ENCODE measurements at places on chromosomes 11 and 22.
A peak's percentile ranks its signal among the peaks of the same experiment; 100 is the strongest.

- DNase-seq, result no peak
These were observed 20.0 kb downstream of the TPBGL start for GRCh38 chr11:75260396-75261170.

- DNase-seq, result no peak
These were observed 116.4 kb downstream of the TYR start for GRCh38 chr11:89293965-89294679.

- DNase-seq, result no peak
These were observed 56.3 kb upstream of the SLC5A12 start for GRCh38 chr11:26778000-26778757.

- no peak for DNase-seq
These were observed 4.4 kb downstream of the TSG101 start for GRCh38 chr11:18522388-18522787.

- DNase-seq, result peak; percentile 61
These were observed 1.7 kb upstream of the RTN4RL2 start for GRCh38 chr11:57458410-57459163.

DNA sequence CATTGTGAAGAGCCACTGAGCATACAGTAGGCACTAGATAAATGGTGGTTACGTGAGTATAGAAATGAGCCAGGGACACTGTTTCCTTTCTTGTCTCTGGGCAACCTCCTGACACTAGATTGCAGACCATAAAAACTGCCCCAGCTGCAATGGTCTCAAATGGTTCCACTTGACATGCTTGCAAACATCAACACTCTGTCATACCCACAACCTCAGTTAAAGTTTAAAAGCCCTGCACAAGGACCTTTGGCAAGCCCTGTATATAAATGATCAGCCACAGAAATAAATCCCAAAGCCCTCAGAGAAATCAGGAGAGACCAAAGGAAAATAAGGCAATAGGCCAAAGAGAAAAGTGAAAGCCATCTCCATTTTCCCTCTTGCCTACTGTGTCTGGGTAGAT, 20.7 kb downstream of the PLEKHA7 start:
- no peak for DNase-seq

DNA sequence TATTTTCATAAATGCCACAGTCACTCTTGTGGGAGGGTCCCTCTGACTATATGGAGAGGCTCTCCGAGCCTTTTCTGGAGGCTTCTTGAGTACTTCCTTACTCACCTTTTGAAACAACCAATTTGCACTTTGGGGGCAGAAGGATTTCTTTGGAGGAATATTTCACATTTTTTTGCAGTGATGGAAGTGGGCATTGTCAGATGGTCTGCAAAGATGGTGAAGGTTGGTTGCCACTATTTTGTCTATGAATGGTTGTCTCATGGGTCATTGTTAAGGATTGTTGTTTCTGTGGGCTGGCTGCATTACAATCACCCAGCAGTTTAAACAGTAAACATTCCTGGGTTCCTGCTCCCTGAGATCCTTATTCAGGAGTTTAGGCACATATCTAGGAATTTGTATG, 388.2 kb downstream of the TMEM135 start:
- DNase-seq, result no peak

- no peak for DNase-seq
These were observed 23.3 kb downstream of the ETS1 start for GRCh38 chr11:128563942-128564641.

DNA sequence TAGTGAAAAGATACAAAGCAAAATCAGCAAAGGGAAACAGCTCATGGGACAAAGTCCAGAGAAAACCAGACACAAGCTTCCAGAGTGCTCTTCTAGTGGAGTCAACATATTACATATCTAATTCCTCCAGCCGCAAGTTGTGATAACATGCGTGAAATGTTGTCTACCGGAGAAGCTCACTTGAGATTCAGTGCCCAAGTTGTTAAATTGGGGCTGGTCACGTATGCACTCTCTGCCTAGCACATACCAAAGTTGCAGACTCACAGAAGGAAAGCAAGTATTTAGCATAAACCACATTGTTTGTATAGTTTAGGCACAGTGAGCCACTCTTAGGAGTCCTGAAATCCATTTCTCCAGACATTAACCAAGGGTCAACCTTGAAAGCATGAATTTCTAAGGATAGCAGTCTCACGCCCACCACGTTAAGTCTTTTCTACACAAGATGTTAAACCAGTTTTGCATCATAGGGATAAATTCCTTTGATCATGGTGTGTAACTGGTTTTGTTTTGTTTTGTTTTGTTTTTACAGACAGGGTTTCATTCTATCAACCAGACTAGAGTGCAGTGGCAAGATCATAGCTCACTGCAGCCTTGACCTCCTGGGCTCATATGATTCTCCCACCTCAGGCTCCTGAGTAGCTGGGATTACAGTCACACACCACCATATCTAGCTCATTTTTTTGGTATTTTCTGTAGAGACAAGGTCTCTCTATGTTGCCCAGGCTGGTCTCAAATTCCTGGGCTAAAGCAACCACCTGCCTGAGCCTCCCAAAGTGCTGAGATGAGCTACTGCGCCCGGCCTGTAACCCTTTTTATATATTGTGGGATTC, 39.5 kb upstream of the EP300 start:
- DNase-seq, result no peak

DNA sequence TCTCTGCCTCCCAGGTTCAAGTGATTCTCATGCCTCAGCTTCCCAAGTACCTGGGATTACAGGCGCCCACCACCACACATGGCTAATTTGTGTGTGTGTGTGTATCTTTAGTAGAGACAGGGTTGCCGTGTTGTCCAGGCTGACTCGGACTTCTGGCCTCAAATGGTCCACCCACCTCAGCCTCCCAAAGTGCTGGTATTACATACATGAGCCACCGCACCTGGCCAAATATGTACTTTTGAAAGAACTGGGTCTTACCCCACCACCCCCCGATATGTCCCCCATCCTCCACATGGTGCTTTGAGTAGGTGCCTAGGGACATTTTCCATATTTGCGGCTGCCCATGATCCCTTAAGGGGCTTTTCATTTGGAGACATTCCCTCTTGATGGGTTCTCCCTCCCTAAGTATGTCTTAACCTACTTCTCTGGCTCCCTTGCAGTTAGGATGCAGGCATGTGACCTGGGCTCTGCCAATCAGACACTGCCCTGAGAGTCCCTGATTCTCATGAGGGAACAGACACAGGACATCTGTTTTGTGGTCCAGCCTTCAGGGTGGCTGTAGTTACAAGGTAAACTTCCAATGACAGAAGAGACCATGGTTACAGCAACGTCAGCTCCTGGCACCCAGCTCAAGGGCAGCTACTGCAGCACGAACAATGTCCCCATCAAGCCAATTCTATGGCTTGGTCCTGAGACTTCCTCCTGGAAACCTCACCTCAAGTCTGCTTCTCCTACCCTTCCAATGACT, 48.4 kb downstream of the CHST1 start:
- no peak for DNase-seq

DNA sequence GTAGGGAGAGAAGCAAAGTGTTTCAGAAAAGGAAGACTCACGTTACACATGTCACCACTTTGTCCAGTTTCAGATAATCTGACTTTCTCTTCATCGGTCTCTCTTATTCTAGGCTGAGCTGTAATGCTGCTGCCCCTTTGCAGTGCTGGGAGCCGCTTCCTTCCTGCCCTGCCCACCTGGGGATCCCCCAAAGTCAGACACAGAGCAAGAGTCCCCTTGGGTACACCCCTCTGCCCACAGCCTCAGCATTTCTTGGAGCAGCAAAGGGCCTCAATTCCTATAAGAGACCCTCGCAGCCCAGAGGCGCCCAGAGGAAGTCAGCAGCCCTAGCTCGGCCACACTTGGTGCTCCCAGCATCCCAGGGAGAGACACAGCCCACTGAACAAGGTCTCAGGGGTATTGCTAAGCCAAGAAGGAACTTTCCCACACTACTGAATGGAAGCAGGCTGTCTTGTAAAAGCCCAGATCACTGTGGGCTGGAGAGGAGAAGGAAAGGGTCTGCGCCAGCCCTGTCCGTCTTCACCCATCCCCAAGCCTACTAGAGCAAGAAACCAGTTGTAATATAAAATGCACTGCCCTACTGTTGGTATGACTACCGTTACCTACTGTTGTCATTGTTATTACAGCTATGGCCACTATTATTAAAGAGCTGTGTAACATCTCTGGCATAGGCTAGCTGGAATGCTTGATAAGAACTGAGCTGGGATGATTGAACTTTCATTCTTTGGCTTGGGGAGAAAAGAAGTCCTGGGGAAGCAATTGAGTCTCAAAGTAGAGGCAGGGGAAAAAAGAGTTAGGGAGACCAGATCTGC, 31.2 kb upstream of the SMIM35 start:
- DNase-seq, result no peak

DNA sequence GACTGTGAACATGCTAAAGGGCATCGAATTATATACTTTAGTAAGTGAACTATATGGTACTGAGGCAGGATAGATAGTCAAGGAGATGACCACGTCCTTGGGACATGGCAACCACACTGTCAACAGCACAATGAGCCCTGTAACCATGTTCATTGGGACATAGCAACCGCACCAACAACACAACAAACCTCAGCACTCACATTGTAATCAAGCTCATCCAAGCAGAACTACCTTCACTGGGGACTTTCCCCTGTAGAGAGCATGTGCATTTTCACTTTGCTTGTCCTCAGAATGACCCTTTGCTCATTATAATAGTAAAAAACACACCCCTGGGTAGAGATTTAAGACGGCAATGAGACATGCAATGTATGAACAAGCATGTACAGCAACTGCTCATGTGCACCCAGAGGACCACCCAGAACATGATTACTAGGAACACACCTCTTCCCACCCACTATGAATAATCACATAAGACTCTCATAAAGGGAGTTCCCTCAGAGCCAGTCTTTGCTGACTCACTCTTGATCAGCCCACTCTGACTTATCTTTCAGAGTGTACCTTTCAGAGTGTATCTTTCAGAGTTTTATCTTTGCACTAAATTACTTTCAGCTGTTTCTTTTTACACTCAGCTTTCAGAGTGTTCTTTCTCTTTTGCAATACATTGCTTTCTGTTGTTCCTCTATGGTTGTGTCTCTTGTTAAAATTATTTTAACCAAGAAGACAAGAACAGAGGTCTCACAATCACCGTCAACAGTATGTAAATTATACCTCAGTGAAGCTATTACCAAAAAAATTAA, 4.1 kb upstream of the PLAAT2 start:
- peak; percentile 53 for DNase-seq

- no peak for DNase-seq
These were observed 8.0 kb upstream of the CAVIN3 start for GRCh38 chr11:6328321-6328720.

- DNase-seq, result no peak
These were observed 35.0 kb upstream of the EHF start for GRCh38 chr11:34585735-34586487.

DNA sequence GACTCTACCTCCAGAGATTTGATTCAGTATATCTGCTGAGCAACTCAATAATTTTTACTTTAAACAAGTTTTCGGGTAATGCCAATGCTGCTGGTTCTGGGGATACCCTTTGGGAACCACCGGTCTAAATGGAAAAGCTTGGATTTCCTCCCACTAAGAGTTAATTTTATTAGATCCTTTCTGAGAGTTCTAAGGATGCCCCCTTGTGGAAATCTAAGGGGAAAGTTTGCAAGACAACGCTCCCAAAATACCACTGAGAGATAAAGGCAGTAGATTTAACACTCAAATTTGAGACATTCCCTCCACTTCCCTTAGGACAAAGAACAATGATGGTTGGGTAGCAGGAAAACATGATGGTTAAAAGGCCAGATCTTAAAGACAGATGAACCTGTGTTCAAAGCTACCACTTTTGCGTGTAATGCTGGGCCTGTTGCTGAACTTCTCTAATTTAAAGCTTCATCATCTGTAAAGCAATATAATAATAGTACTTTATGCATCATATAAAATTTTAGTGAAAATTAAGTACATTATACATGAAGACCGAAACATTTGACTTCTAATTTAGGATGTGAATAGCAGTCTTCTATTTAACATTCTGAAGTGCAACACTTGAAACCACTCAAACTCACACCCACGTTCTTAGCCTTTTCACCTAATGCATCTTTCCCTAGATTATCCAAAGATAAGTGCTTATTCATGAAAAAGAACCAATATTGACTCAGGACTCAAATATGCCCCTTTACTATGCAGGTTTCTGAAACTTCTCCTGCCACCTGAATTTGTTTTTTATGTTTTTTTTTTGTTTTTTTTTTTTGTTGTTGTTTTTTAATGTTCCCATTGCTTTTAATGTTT, 110.1 kb upstream of the LUZP2 start:
- no peak for DNase-seq

DNA sequence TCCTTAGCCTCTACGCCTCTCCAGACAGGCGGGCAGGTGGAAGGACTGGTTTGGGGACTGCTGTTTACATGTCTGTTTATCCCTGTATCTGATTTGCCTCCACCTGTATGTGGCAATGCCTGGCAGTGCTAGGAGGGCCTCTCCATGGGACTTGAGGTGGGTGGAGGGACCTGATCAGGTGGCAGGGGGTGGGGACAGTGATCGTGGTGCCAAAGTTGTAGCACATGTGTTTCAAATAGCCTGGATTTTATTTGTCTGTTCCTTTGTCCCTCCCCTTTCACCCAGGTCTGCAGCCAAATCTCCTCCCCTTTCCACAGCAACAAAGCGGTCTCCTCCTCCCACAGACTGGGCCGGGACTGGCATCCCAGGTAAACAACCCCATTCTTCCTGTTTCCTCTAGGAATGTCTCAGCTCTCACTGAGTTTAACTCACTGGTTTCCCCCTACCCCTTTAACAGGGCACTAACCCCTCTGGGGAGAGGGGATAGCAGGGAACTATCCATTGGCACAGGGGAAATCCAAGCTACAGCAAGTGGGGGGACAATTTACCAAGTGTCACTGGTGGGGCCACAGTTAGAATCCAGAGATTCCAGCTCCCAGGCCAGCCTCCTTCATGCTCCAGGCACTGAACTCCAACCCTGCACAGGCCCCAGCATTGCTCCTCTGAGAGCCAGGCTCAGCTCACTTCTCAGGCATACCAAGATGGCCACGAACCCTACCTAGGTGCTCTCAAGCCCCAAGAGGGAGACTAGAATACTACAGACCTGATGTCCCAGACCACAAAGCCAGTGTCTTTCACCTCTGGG, 22.9 kb upstream of the TLCD5 start:
- DNase-seq, result no peak

DNA sequence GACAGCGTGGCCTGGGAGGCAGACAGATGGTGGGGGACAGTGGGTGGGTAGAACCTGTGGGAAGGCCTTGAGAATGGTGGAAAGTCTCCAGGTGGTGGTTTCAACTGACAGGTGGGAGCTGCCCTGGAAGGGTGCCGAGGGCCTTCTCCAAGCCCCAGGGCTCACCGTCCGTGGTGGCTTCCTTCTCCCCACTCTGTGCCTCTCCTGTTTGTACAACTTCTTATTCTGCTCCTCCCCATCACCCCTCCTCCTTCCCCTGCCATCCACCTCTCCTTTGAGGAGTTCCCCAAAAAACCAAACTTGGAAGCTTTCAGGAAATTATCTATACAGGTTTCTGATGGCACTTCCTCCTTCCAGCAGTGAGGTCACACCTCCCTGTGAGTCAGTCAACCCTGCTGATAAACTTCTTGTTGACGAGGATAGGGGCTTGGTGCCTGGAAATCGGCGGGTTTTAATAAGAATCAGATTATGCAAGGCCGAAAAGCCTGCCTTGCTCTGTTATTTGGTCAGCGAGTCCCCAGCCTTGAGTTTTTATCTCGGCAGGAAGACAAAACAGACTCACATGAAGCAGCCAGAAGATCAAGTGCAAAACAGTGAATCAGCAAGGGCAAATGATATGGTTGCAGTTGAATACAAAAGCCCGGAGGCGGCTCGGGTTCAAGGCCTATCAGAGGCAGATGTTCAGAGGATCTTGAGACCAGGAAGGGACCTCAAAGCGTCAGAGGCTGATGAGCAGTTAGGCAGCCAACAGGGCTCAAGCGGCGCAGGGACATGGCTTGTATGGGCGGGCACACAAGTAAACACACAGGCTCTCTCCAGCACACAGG, 9.5 kb upstream of the ST3GAL4 start:
- no peak for DNase-seq

- DNase-seq, result peak; percentile 46
These were observed 568 bp downstream of the ALG8 start for GRCh38 chr11:78138694-78139421.

All from CD4-positive, alpha-beta T cell treated with Interleukin-6 for 4 hours (primary cell).